ENCODE measurements at places on chromosomes 1 and 21.

DNA sequence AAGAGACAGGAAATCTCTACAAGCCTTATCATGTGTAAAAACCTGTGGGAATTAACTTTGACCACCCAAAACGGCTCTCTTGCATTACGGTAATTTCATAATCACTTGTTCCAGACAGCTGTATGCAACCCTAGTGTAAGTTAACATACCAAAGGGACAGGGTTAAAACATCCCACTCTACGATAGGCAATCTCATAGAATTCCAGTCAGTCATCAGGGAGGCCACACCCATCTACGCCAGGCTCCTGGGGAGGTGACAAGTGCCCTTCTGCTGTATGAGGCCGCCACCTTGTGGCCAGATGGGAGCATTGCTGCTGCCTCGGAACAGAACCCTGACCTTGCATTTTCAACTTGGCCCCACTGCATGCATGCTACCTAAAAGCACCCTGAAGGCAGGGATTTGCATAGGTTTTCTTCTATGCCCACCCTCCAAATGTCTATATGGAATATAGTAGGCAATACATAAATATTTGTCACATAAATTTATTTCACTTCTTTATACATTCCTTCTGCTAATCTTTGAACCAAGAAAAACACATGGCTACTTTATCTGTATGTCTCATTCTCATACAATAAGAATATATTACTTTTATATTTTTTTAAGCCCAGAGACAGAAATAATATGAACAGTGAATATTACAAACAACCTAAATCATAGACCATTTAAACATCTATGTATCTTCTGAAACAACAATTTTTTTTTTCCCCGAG is 12.6 kb downstream of the HSF2BP start:
- peak; percentile 77 for DNase-seq

DNA sequence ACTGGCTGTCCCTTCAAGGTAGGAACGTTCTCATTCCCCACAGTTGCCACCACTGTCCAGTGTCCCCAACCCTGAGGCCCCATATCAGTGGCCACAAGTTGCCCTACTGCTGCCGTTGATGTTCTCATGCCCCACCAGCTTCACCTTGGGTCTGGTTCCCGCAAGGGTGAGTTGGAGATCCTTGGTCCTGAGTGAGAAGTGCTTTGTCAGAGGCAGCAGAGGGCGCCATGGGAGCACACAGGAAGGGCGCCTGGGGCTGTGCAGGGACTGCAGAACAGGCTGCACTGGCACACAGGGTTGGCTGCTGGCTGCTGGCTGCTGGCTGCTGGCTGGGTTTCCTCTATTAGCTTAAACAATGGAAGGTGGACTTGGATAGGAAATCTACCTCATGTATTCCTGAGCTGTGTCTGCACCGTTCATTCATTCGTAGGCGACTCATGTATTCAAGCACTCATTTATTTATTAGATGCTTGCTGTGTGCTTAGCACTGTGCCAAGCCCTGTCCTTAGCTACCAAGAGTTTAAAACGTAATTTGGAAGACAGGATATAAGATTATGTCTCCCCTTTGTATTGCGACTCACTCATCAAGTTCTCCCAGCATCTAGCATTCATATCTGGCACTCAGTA is 2.1 kb upstream of the S100A9 start:
- DNase-seq = no peak

- peak; percentile 31 for DNase-seq
Observed at GRCh38 chr21:26715878-26716506, 129.2 kb downstream of the ADAMTS1 start.

GRCh38 chr1:1038694-1039093 is 18.8 kb downstream of the AGRN start:
- no peak for DNase-seq

DNA sequence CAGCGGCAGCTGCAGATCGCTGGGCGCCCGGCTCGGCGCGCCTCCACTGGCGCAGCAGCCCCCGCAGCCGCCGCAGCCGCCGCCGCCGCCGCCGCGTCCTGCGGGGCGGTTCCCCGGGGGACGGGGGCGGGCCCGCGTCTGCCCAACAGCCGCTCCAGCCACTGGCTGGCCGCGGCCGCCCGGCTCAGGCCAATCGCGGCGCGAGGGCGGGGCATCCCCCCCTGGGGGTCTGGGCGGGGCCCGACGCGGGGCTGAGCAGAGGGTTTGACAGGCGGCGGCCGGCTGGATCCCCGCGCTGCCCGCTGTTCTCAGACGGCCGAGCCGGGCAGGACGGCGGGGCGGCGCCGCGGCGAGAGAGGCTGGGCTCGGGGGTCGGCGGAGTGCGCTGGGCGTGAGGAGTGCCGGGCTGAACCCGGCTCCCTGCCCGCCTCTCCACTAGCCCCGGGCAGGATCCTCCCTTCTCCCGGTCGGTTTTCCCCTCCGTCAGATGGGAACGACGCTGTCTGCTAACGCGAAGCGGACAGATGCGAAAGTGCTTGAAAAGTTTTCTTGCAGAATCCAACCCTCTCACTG is at the start of gene GLIS1:
Gene GLIS1 (minus strand): TSS at position 56 of the 573 bp plus-strand sequence. CDS start 1,100 bp downstream, outside the sequence.
- peak; percentile 71 for DNase-seq

All from astrocyte of the cerebellum (primary cell).